Endothelial cell of umbilical vein (primary cell): ENCODE measurements at places on chromosomes 5 and 9.

DNA sequence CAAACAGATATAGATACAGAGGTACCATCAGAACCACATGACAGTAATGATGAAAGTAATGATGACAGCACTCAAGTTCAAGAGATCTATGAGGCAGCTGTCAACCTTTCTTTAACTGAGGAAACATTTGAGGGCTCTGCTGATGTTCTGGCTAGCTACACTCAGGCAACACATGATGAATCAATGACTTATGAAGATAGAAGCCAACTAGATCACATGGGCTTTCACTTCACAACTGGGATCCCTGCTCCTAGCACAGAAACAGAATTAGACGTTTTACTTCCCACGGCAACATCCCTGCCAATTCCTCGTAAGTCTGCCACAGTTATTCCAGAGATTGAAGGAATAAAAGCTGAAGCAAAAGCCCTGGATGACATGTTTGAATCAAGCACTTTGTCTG lies 69.2 kb downstream of the VCAN start:
- no peak for DNase-seq

DNA sequence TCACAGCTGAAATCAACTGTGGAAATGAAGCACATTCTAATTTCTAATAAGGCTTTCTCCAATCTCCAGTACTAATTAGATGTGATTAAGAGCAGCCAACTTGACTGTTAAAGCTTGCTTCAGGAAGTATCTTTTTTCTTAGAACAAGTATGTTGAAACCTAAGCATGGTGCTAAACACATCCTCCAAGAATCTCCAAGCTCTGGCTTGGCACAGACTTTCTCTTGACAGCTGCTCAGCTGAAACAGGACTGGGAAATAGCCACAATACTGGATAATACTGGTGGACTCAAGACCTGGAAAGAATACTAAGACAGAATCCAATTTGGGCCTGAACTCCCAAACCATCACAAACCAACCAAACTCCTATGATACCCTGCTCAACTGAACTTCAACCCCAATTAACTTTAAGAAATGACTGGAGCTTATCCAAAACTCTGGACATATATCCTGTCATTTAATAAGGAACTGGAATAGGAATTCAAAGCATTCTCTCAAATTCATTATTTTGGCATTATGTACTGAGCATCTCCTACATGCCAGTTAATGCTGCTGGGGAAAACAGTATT lies 16.2 kb downstream of the PRKAA1 start:
- no peak for DNase-seq

DNA sequence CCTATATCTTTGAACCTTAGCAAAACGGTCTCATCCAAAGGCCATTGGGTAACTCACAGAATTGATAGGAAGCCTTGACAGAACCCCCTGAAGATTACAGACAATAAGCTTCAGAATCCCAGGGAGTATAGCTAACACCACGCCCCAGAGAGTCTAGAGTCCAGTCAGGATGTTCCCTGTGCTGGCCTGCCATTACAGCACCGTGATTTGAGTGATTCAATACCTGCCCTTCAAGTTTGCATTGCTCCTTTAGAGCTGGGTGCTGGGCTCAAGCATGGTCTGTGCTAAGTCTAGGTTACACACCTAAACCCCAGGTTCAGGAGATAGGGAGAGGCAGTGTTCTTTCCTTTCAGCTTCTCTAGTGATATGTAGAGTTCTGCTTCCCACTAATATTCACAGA lies 90.5 kb downstream of the RASEF start:
- no peak for DNase-seq

GRCh38 chr9:105219291-105219805 lies 25.1 kb upstream of the SLC44A1 start:
- DNase-seq, result no peak

GRCh38 chr5:32020271-32020670 lies 153.8 kb downstream of the GOLPH3 start:
- no peak for DNase-seq
